ENCODE measurements at places on chromosomes 7 and 10. TPM values are rescaled to one million over a fixed set of nuclear protein-coding genes. Genes with fewer than 3 reads are reported as not detected.

DNA sequence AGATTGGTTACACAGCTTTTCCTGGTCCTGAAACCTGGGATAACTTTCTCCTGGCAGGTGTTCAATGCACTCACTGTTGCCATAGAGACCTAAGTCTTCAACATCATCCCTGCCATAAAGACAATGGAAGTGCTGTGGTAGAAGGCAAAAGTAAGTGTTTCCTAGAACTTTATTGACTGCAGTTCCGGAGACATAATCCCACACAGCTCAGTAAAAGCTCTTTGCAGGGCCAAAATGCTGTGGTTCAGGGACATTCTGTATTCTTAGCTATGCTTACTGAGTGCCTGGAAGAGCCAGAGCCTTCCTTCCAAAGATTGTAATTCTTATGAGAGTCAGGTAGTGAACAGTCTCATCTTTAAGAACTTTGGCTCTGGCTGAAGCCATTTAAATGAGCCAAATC lies 5.3 kb downstream of the WIPF3 start:
- no peak overlapping the region for H3K4me3 ChIP-seq
- peaks cover 8% of the 10 kb centered on the region for H3K4me1 ChIP-seq
- no peak overlapping the region for H3K27ac ChIP-seq
- no peak for DNase-seq
- no peaks in the 10 kb centered on the region for H3K36me3 ChIP-seq
- peaks cover 73% of the 10 kb centered on the region for H3K27me3 ChIP-seq

GRCh38 chr10:15084502-15084922 lies 4.1 kb downstream of the ACBD7 start:
- no peaks in the 10 kb centered on the region for H3K27me3 ChIP-seq
- no peaks in the 10 kb centered on the region for H3K36me3 ChIP-seq
- no peak for DNase-seq
- peak overlapping the region; percentile 47 for H3K27ac ChIP-seq

DNA sequence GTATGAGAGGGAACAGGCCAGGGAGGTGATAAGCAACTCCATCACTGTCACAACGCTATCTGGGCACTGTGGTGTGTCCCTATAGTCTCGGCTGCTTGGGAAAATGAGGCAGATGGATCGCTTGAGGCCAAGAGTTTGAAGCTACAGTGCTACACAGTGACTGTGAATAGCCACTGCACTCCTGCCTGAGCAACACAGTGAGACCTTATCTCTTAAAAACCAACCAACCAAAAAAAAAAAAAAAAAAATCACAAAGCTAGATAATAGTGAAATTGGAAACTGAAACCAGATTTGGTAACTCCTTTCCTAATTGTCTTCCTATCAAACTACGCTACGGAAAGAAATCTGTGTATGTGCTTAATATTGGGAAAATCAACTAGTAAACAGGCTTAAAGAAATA lies 14.1 kb downstream of the MICU1 start:
- peaks cover 18% of the 10 kb centered on the region for H3K4me1 ChIP-seq
- H3K36me3 ChIP-seq = peaks cover 3% of the 10 kb centered on the region
- peak overlapping the region; percentile 43 for H3K27ac ChIP-seq
- no peaks in the 10 kb centered on the region for H3K27me3 ChIP-seq
- DNase-seq = no peak

DNA sequence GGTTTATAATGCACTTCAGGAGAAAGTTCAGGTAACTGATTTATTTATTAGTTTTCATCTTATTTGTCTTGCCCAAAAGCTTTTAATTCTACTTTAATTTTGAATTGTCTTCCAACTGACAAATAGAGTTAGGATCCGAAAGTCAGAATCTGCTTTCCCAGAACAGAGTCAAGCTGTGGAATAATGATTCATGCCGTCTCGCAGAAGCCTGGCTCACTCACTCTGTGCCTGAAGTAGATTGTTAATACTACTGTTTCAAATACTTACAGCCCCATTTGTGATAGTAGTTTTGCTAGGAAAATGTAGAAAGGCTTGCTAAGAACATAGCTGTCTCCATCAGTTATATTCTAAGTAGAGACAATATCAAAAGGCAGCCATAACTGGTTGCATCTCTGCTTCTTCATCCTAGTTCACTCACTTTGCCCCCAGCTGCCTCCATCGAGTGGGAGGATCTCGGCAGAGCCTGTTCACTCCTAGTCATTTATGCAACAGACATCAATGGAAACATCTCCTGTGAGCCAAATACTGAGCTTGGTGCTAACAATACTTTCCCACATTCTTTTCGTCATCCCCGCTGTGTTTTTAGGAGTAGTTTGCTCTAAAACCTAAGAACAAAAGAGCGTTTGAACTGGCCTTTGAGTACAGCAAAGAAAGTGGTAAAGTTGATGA lies 28.0 kb downstream of the ABRAXAS2 start:
- H3K27ac ChIP-seq = peak overlapping the region; percentile 27
- DNase-seq = no peak
- no peaks in the 10 kb centered on the region for H3K27me3 ChIP-seq
- H3K4me1 ChIP-seq = no peaks in the 10 kb centered on the region

DNA sequence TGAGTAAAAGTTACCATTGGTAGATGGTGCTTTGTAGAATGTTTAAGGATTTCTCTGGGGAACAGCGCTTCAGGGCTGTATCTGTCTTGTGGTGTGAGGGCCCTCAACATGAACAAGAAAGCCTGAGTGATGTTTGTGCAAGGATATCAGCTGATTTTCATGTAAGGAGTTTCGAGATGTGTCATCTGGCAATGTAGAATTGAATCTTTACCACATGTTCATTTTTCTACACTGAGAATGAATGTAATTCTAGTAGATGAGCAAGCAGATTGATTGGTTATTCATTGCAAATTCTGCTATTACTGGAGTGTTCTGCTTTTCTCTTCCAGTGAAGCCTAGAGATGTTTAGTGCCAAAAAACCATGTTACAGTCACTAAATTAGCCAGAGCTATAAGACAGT lies 87.7 kb downstream of the ST7 start:
- no peaks in the 10 kb centered on the region for H3K36me3 ChIP-seq
- H3K27me3 ChIP-seq = no peaks in the 10 kb centered on the region
- no peak overlapping the region for H3K27ac ChIP-seq
- DNase-seq = no peak
- H3K4me1 ChIP-seq = peaks cover 5% of the 10 kb centered on the region
- H3K4me3 ChIP-seq = no peak overlapping the region

DNA sequence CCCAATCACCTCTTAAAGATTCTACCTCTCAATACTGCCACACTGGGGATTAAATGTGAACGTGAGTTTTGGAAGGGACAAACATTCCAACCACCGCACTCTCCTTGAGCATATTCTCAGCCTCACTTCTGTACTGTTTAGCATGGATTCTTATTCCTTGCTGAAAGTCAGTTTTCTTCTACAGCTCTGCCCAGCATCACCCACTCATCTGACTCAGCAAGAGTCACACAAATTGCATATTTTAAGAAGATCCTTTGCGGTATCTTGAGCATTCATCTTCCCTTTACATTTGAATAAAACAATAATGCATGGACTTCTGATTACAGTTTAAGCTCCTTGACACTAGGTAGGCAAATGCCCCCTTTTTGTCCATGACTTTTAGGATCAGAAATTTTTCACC lies 251.6 kb upstream of the MKLN1 start:
- peak overlapping the region; percentile 28 for H3K4me3 ChIP-seq
- H3K27ac ChIP-seq = no peak overlapping the region
- H3K27me3 ChIP-seq = no peaks in the 10 kb centered on the region
- DNase-seq = no peak

DNA sequence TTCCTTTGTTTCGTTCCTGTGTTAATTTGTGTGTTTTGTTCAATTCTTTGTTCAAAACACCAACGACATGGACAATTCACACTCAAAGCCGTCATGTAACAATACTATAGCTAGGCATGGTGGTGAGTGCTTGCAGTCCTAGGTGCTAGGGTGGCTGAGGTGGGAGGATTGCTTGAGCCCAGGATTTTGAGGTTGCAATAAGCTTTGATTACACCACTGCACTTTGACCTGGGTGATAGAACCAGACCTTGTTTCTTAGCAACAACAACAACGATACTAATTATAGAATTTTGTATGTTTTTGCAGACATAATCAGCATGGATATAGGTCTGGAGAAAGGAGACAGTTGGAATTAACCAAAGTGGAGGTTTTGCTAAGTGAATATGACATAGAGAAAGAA lies 936.2 kb downstream of the PCDH15 start:
- H3K27me3 ChIP-seq = no peaks in the 10 kb centered on the region
- no peak overlapping the region for H3K27ac ChIP-seq
- H3K4me3 ChIP-seq = no peak overlapping the region

DNA sequence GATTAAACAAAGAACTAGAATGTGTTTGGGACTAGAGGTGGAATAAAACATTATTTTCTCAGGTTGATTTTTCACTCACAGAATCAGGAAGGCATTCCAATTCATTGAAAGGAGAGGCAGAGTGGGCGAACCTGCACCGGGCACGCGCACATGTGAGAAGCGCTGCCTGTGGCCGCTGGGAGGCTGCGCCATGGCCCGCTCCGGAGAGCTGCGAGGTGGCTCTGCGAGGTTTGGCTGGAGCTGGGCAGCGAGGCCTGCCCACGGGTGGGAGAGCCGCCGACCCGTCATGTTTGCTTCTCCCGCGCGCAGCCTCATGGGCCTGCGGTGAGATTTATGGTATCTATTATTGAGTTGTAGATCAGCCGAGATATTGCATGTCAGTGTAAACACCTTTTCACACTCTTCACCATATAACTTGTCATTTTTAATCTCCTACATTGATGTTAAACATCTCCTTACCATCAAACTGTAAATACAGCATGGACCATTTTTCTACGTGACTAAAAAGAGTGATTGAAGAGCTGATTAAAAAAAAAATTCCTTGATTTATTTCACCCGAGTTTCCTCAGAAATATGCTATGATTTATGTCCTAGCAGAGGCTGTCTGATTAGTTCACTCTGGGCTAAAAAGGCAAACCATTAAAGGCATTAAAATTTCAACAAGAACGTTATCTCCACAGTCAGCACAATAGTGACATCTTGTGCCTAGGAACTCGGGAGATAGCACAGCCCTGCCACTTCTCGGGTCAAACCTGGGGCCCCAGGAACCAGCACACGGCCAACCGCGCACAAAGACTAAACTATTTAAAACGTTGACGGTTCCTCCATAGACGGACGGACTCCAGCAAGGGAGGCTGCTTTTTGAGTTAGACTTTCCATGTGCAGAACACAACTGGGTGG lies 96.6 kb upstream of the RNF32 start:
- H3K27ac ChIP-seq = no peak overlapping the region
- no peak overlapping the region for H3K4me3 ChIP-seq
- peaks cover 10% of the 10 kb centered on the region for H3K27me3 ChIP-seq
- no peaks in the 10 kb centered on the region for H3K4me1 ChIP-seq

DNA sequence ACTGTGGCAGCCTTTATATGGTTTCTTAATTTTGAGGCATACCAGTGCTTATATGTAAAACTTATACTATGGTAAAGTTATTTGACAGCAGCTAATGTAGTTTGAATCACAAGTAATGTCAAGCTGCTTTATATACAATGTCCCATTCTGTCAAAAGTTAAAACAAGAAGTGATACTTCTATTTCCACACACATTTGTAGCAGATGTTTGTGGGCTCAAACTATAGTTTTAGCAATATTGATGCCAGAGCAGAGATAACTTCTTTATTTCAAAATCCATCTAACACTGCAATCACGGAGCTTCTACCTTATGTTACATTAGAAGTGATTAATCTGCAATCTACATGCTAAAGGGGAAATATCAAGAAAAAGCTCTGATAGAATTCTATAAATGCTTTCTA lies 149.6 kb downstream of the ADK start:
- no peak overlapping the region for H3K27ac ChIP-seq
- H3K4me1 ChIP-seq = peaks cover 5% of the 10 kb centered on the region
- no peaks in the 10 kb centered on the region for H3K36me3 ChIP-seq

Gene SND1
- total RNA-seq = 201 TPM

All from T-helper 17 cell (primary cell).